ENCODE measurements at places on chromosomes 2 and 18.
A peak's percentile ranks its signal among the peaks of the same experiment; 100 is the strongest.

GRCh38 chr18:42525905-42526304, 570.9 kb downstream of the PIK3C3 start:
- DNase-seq = no peak

GRCh38 chr2:119487434-119488244, 36.6 kb downstream of the SCTR start:
- no peak for DNase-seq

- no peak for DNase-seq
These were observed 31.1 kb downstream of the EFR3B start for GRCh38 chr2:25073025-25073424.

- no peak for DNase-seq
These were observed 12.8 kb downstream of the TFPI start for GRCh38 chr2:187541086-187542085.

DNA sequence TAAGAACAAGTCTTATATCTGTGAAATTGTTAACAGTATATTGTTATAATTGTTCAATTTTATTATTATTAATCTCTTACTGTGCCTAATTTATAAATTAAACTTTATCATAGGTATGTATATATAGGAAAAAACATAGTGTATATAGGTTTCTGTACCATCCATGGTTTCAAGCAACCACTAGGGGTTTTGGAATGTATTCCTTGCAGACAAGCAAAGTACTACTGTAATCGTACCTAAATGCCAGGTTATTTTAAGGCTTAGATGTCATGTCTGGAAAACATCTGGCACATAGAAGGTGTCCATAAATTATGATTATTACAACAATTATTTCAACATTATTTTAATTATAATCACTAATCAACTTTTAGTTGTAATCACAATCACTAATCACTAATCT, 8.4 kb downstream of the ITSN2 start:
- DNase-seq = no peak

GRCh38 chr2:169469952-169470572, 9.2 kb upstream of the BBS5 start:
- no peak for DNase-seq

GRCh38 chr2:230902180-230902899, 22.7 kb downstream of the GPR55 start:
- DNase-seq = peak; percentile 62

- DNase-seq = no peak
These were observed 295.7 kb upstream of the SESTD1 start for GRCh38 chr2:179560257-179560735.

DNA sequence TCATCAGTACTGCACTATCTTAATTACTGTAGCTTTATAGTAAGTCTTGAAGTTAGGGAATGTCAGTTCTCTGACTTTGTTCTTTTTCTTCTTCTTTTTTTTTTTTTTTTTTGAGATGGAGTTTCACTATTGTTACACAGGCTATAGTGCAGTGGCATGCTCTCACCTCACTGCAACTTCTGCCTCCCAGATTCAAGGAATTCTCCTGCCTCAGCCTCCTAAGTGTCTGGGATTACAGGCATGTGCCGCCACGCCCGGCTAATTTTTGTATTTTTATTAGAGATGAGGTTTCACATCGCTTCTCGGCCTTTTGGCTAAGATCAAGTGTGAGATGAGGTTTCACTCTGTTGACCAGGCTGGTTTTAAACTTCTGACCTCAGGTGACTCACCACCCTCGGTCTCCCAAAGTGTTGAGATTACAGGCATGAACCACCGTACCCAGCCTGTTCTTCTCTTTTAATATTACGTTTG, 41.9 kb upstream of the TANC1 start:
- DNase-seq = no peak

- DNase-seq = no peak
These were observed 20.1 kb downstream of the BCL11A start for GRCh38 chr2:60533101-60534051.

- no peak for DNase-seq
These were observed 7.5 kb upstream of the SP9 start for GRCh38 chr2:174327021-174327840.

DNA sequence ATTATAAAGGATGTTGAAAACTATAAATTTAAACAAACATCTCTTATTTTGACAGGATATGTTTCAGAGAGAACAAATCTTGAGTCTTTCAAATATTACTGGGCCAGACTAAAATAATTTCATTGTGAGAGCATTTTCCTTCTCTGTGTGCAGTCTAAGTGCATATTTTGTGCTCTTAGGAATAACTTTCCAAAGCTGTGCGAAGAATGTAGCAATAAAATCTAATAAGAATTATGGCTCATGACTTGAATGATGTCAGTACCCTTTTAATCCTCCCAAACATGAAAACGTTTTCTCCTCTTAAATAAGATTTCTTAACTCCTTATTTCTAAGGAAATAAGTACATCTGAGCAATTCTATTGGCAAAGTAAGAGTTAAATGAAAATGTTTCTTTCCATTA, 76.2 kb upstream of the EFEMP1 start:
- no peak for DNase-seq

DNA sequence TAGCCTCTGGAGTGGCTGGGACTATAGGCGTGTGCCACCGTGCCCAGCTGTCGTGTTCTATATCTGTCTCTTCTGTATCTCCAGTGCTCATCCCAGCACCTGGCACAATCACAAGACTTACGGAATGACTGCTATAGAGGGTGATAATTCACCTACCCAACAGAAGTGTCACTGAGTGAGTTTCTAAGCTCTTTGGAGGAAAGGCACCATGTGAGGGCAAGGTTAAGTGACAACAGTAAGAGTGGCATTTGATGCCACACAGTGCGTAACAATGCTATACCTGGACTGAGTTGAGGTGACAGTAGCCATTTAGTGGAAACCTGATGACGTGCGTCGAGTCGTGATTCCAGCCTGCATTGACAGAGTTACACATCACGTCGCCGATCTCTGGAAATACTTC, 89.0 kb downstream of the KCTD1 start:
- no peak for DNase-seq

Measured in activated naive CD4-positive, alpha-beta T cell treated with anti-CD3 and anti-CD28 coated beads, Interleukin-2, amount 10 ng/mL, durations not matched to agents 7 days and 5 days (primary cell).